NCI-H69 (cell line): ENCODE measurements at places on chromosomes 13 and 19.

- no peak for DNase-seq
Measured at GRCh38 chr19:44822177-44822576, 13.3 kb downstream of the BCAM start.

GRCh38 chr13:50512474-50513299 lies 330.8 kb downstream of the DLEU7 start:
- peak; percentile 57 for DNase-seq

GRCh38 chr13:94270556-94270955 lies 208.9 kb downstream of the DCT start:
- no peak for DNase-seq

DNA sequence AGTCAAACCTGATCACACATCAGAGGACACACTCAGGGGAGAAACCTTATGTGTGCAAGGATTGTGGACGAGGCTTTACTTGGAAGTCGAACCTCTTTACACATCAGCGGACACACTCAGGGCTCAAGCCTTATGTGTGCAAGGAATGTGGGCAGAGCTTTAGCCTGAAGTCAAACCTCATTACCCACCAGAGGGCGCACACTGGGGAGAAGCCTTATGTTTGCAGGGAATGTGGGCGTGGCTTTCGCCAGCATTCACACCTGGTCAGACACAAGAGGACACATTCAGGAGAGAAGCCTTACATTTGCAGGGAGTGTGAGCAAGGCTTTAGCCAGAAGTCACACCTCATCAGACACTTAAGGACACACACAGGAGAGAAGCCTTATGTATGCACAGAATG lies 8.2 kb upstream of the ZNF527 start:
- peak; percentile 23 for DNase-seq

GRCh38 chr13:36601186-36601585 lies 72.6 kb upstream of the SERTM1 start:
- DNase-seq, result no peak

- no peak for DNase-seq
Measured at GRCh38 chr13:79867254-79867653, 386.3 kb downstream of the NDFIP2 start.

DNA sequence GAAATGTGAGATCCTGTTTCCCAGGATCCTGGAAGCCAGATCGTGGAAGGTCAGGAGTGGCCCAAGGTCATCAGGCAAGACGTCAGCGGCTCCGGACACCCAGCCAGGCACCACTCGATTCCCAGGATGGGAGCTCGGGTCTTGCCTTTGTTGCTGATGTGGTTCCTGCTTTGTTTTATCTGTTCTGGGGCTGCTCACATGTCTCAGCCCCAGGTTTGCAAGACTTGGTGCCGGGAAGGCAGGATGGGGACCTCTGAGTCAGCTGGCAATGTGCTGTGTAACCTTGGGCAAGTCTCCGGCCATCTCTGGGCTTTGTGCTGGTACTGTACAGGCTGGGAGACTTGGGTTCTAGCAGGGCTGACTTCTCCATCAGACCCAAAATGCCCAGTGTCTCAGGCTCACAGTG lies 1.4 kb upstream of the FCHO1 start:
- DNase-seq, result no peak

DNA sequence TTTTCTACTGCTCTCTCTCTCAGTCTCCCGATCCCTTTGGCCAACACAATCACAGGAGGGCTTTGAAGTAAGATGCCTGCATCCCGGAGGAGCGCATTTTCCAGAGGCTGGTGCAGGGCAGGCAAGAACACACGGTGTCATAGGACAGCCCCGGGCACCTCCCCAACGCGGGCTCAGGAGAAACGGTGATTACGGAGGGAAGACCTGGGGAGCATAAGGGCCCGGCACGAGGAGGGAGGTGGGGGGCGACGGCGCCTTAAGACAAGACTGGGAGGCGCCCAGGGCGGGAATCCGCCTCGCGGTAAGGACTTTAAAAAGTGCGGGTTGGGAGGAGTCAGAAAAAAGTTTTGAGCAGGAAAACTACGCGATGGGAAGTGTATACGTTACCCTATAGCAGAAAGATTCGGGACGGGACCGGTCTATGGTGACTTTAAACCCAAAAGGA lies 18.7 kb upstream of the ZNF888 start:
- DNase-seq, result peak; percentile 65

DNA sequence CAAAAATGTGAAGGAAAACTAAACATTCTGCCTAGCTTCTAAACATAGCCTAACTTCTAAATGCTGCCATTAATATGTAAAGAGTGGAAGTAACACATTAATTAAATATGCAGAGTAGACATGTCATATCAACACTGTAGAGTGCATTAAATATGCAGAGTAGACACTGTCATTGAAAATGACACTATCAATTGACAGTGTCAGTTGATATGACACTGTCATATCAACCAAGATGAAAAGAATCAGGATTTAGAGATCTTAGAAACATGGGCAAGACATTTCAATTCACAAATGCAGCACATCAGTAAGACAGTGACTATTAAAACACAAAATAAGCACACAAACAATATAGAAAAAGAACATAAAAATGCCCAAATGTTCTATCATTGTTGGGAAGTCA lies 25.3 kb downstream of the ESD start:
- DNase-seq, result no peak
